ENCODE measurements at places on chromosomes 5 and 9.

GRCh38 chr5:107853031-107853430 lies 182.3 kb upstream of the EFNA5 start:
- no peak for DNase-seq

GRCh38 chr9:134526584-134527477 lies 114.8 kb upstream of the COL5A1 start:
- no peak for DNase-seq

- DNase-seq: peak; percentile 67
These were observed 7.9 kb downstream of the GABRP start for GRCh38 chr5:170791325-170791954.

- no peak for DNase-seq
These were observed 11.8 kb upstream of the TMC1 start for GRCh38 chr9:72509635-72510034.

GRCh38 chr5:150587016-150587415 lies 53.4 kb upstream of the SYNPO start:
- no peak for DNase-seq

GRCh38 chr5:82792096-82792495 lies 285.1 kb downstream of the TMEM167A start:
- no peak for DNase-seq

- DNase-seq: peak; percentile 77
These were observed 184.0 kb downstream of the SEMA5A start for GRCh38 chr5:9361835-9362234.

GRCh38 chr5:140342896-140343295 lies 3.5 kb downstream of the HBEGF start:
- DNase-seq: no peak

DNA sequence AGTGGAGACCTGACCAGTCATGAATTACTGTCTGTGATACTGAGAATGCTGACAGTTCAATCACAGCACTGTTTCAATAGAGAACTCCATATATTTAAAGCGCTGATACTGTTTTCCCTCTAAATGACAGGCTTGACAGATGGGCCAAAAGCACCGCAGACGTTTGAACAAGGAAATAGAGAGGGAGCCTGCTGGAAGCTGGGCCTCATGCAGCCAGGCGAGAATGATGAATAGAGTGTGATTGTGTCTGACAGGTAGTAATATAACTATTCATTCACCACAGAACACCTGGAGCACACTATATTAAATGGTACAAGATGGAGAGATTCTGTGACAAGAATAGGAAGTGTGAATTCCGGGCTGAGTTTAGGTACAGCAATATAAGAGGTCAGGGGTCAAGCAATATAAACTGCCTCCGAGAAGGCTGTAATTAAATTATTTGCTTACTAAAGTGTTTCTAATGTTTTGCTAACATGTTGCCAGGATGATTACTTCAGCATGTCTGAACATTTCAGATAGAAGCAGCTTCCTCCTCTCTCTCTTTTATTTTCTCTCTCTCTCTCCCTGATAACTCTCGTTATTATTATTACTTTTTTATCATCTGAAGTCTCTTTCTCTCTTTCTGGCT lies 297.7 kb downstream of the CSNK1G3 start:
- DNase-seq: no peak

GRCh38 chr9:134781591-134782302 lies 98.9 kb upstream of the FCN2 start:
- no peak for DNase-seq

DNA sequence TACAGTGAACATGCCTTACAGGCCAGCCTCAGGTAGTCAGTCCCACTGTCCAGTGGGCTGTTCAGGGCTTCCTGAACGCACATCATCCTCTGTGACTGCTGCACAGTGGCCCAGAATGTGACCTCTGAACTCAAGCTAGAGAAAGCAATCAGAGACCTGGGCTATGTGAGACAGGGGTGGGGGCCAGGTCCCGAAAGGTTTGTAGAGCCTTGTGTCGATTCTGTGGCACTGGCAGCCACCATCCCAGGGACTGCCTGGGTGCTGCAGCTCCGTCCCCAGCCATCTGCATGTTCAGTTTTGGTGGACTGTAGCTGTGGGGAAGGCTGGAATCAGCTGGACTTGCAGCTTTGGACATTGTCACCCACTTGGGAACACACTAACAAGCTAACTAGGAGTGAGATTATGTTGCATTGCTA lies 47.7 kb downstream of the MVB12B start:
- no peak for DNase-seq

DNA sequence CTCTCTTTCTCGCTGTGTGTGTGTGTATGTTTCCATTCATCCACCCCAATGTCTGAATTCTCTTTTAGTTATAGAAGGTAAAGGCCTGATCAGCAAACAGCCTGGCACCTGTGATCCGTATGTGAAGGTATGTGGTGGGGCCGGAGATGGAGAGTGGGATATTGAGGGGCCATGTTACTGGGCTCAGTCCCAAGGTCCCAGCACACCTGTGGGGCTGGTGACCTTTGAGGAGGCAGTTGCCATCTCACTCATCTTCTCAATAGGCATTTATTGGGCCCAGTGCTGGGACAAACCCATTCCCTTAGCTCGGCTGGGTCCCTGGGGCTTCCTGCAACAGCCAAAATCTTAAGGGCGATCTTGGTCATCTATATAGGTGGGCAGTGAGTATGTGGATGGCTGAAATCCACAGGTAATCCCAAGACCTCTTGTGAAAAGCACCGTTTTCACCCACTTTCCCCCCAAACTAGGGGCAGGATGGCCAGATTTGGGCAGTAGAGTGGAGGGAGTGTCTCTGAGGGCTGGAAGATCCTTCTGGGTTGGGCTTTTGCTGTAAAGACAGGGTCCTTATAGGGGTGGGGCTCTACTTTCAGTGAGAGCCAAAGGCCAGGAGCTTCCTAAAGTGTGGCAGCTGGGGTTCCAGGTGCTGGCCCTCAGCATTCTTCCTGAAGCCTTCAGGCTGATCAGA lies 19.6 kb downstream of the RGS3 start:
- no peak for DNase-seq

DNA sequence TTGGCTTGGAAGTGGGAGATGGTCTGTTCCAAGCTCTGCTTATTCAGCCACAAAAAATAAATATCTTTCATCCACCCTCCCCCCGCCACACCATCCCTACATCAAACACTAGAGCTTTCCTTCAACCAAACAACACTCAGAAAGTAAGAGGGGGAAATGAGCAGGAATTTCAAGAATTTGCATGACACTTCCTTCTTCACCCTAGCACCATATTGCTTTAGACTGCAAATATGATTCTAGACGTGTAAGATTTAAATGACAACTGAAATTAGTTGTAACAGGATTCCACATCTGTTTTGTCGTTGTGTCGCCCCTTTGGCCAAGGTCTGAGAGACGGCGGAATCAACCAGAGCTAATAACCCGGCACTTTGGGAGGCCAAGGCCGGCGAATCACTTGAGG lies 88.5 kb downstream of the NDFIP1 start:
- no peak for DNase-seq

DNA sequence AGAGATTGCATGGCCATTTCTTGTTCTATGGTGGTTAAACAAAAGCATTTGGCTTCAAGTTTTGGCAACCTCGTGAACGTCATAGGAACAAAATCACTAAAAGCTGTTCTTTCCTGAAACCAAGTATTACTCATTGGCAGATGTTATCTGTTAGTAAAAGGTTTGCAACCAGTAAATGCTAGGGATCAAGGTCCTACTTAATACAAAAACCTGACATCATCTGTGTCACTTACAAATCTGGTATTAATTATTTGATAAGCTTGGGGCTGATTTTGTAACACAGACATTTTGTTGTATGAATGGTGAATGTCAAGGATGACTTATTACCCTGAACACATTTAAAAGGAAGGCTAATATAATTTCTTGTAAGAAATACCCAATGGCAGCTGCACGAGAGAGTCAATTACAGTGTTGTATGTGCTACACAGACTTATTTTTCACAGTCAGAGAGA lies 486.4 kb upstream of the ZNF608 start:
- no peak for DNase-seq

- no peak for DNase-seq
These were observed 159.5 kb downstream of the TRPM6 start for GRCh38 chr9:74728176-74728575.

DNA sequence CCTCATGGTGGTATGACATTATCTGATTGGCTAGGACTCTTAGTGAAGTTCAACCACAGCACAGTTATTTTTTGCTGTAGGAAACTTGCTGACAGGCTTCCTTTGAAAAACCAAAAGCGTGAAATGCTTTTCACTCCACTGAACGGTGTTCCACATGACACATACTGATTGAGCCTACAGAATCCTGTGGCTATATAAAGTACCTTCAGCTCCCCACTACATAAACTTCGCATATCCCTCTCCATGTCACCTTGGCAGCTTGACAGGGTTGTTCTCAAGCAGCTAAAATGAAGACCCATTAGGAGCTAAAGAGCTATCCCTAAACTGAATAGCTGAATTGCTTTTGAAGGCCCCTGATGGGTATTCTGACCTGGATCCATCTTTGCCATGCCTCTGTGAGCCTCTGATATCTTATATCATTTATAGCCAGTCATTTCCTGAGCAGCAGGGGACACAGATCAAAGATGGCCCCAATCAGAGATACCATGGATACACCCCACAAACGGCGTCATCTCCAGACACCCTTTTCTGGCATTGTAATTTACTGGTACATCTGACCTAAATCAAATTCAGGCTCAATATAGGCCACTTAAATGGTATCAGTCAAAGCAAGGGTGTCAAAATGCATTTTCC lies 91.5 kb downstream of the APBA1 start:
- peak; percentile 23 for DNase-seq

DNA sequence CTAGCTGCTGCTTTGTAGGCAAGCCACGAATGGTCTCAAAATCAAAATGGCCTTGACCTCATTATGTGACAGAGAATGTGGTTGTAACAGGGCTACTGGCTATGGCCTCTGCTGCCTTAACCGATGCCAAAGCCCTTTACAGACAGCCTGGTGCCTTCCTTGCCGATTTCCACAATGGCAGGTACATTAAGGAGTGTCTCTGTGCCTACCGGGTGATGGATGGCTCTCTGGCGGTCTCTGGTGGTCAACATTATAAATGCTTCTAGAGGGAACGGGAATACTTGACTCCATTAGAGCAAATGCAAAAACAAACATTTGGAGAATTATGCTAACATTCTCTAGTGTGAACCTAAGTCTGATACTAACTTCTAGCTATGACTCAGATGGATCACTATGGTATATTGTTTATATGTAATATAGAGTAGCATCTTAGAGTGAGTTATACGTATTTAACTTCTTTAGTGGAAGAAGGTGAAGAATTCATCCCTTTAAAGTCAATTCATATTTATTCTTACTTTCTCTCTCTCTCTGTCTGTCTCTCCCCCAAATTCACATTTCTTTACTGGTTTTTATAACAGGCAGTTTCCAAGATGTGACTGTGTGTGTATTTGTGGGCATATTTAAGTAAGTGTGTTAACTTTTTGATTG lies 52.5 kb downstream of the RPS23 start:
- peak; percentile 77 for DNase-seq

DNA sequence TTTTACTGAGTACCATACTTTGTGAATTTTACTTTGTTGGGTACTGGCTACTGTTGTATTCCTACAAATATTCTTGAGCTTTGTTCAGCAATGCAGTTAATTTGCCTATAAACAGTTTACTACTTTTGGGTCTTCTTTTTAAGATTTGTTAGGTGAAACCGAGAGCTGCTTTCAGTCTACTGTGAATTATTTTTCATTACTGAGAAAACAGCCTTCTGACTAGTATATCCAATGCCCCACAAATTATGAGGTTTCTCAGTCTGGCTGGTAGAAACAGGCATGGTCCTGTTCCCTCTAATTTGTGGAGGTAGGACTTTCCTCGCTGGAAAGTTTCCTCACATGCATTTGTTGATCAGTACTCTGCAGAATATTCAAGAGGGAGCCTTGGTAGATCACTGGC lies 392.0 kb downstream of the ZSWIM6 start:
- DNase-seq: no peak

GRCh38 chr5:170100066-170100943 lies 5.4 kb upstream of the FOXI1 start:
- DNase-seq: peak; percentile 91

GRCh38 chr5:15020736-15021135 lies 149.2 kb upstream of the ANKH start:
- DNase-seq: no peak

- peak; percentile 82 for DNase-seq
These were observed 94.9 kb downstream of the DENND1A start for GRCh38 chr9:123834889-123835562.

- DNase-seq: peak; percentile 56
These were observed at the start of the genes ITGA1 and PELO for GRCh38 chr5:52787600-52788504. Gene ITGA1, plus strand, starts transcription at chr5:52787916. Its CDS starts 438 bp downstream, at chr5:52788354. Gene PELO, plus strand, starts transcription at chr5:52787916. Its CDS starts 12,479 bp downstream, at chr5:52800395.

DNA sequence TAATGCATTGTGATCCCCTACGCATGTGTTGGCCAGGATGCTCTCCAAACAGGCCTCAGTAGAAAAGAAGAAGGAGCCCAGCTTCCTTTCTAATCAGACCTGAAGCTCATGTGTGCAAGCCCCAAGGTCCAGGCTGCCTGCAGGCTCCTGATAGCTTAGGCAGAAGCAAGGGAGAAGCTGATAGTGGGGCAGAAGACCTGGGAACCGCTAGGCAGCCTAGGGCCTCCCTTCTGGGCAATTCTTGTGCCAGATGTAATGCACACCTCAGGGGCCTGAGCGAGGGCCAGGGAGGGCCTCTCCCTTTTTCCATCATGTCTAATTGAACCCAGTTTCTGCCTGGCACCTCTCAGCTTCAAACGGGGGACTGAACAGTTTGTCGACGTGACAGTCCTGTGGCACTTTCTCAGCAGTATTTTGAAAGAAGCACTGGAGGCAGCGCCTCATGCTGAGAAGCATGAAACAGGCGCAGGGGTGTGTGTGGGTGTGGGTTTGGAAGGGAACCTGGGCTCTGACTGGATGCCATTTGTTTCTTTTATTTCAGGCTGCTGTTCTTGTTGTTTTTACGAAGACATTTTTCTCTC lies 212.8 kb downstream of the PIK3R1 start:
- DNase-seq: peak; percentile 94

GRCh38 chr5:142915813-142916424 lies 145.7 kb downstream of the ARHGAP26 start:
- DNase-seq: peak; percentile 47

DNA sequence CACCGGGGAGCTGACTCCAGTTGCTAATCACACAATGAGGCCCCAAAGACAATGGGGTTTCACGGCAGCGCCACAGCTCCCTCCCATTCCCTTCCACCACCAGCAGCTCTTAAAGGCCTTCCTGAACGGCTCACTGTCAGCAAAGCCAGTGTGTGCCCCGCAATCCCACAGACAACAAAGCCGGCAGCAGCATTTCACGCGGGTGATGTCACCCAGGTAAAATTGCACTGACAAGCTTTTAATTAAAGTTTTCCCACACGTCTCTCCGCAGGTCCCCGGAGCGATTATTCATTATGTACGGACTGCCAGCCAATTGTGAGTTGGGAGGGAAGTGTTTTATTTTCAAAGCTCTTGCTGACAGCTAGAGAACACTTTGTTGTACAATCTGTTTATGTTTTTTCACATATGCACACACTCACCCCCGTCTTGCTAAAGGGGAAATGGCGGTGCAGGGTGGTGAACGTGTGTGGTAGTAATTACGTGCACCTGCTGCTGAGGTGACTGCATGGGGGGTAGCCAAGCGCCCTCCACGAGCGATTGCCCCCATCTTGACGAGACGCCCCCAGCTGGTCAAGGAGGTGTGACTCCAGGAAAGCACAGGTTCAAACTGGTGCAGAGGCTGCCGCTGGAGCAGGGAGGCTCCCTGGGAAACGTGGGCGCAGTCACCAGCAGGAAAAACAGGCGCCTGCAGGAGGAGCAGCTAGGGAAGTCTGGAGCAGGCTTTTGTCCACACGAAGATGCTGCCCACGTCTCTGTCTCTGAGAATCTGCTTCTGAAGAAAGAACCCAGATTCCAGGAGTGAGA lies 65.0 kb downstream of the IRX2 start:
- DNase-seq: no peak

- no peak for DNase-seq
These were observed 40.7 kb downstream of the MAPK9 start for GRCh38 chr5:180251141-180251540.

- no peak for DNase-seq
These were observed 40.4 kb upstream of the APC start for GRCh38 chr5:112697322-112697721.
